CD4-positive, alpha-beta T cell treated with Interleukin-6 at 100 ng/mL for 8 hours (primary cell): ENCODE measurements at places on chromosomes 3 and 15.

DNA sequence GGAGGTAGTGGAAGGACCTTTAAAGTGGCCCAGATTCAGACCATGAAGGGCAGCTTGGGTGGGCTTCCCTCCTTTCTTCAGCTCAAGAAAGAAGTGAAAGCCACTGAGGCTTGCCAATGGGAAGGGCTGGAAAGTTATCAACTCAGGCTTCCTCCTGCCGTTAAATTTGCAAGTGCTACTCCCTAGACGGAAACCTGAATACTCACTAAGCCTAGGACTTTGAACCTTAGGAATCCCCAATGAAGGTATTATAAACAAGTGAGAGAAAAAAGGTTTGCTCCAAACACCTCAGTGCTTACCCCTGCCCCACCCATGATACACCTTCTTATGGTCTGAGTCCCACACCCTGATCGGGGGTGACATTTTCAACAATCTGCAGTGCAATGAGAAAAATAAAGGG lies 396.4 kb downstream of the SHQ1 start:
- no peak for DNase-seq

DNA sequence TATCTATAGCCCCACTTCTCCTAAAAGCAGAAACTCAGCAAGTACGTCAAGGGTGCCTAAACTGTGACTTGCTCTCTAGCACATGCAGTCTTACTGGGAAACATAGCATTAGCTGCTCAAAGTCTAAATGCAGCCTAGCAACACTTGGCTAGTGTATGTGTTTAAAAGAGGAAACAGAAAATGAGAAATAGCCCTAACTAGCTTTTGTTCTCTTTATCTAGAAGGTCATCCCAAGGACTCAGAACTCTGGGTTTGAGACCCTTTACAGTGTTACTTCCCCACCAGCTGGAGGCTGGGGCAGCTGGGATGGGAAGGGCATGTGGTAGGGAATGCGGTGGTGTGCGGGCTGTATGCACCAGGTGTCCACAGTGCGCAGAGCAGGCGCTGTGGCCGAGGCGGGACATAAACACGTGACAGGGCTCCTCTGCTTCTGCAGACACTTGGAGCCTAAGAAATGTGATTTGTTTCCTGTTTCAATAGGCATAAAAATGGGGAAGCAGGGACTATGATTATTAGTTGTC lies 13.3 kb downstream of the ETV5 start:
- DNase-seq = no peak

- peak; percentile 79 for DNase-seq
These were observed 24.3 kb downstream of the NXPE3 start for GRCh38 chr3:101803173-101803782.

DNA sequence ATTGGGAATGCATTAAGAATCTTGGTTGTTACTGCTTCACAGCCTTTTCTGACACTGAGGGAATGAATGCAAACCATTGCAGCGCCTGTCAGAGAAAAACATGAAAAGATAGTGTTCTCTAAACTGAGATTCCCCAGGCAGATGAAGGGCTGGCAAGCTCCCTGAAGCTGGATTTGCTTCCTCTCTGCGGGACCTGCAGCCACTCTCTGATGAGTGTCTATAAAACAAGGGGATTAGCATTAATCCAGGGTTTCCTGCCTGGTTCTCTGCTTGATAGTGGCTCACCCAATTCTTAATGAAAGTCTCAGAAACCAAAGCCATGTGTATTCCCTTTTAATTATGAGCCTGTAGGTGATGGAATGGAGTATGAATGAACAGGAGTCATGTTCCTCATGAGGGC lies 344.3 kb upstream of the UMPS start:
- DNase-seq = no peak

GRCh38 chr3:173103469-173103868 lies 37.6 kb downstream of the SPATA16 start:
- no peak for DNase-seq

- DNase-seq = no peak
These were observed 251.0 kb upstream of the P2RY1 start for GRCh38 chr3:152583963-152584362.

DNA sequence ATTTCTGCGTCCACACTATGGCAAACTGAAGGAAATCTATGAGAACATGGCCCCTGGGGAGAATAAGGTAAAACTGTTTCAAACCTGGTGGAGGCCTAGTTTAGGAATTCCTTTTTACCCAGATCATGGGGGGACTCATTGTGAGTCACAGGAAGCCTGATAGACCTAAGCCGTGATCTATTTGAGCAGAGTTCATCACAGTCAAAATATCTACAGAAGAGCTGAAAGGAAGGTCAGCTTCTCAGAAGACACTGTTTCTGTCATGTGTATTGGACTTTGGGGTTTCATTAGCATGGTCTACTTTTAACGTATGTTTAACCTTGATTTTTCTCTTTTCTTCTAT lies 1.3 kb downstream of the PSMD2 start:
- DNase-seq = no peak

GRCh38 chr3:105158286-105158685 lies 208.4 kb upstream of the ALCAM start:
- no peak for DNase-seq

- no peak for DNase-seq
These were observed 44.6 kb downstream of the SLC12A1 start for GRCh38 chr15:48250640-48251076.

- no peak for DNase-seq
These were observed 6.1 kb upstream of the LMOD3 start for GRCh38 chr3:69128509-69128908.

DNA sequence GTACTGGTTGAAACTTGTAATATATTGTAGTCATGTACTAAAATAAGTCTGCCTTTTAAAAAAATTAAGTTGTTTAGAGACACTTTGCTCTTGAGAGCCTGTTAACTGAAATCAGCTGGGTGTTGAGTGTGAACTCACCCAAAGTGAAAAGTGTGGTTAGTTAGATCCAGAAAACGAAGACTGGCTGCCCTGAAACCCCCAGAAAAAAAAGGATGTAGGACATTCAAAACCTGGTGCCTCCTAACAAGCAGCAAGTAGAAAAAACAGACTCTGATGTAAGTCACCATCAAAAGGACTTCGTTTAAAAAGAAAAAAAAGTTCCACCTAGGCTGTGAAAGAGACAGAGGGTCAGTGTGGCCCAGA lies 40.8 kb downstream of the UMPS start:
- DNase-seq = no peak

- no peak for DNase-seq
These were observed 15.3 kb upstream of the MCF2L2 start for GRCh38 chr3:183443395-183444385.

DNA sequence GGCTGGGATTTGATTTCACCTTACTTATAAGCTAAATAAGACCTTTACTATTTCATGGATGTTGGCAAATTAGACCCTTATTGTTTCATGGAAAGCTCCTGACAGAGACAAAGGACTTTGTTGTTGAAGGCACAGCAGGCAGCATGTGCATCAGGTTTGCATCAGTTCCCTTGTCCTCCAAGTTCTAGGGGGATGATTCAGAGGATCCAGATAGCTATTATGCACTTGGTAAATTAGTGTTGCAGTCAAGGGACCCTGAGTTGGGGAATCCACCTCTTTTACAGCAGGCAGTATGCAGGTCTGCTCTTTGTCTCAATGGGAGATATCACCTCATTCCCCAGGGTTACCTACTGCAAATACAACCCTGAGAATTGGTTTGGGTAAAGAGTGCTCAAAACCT lies 131.4 kb upstream of the IGSF10 start:
- no peak for DNase-seq

- no peak for DNase-seq
These were observed 67.6 kb upstream of the ARHGEF3 start for GRCh38 chr3:56869157-56869889.

DNA sequence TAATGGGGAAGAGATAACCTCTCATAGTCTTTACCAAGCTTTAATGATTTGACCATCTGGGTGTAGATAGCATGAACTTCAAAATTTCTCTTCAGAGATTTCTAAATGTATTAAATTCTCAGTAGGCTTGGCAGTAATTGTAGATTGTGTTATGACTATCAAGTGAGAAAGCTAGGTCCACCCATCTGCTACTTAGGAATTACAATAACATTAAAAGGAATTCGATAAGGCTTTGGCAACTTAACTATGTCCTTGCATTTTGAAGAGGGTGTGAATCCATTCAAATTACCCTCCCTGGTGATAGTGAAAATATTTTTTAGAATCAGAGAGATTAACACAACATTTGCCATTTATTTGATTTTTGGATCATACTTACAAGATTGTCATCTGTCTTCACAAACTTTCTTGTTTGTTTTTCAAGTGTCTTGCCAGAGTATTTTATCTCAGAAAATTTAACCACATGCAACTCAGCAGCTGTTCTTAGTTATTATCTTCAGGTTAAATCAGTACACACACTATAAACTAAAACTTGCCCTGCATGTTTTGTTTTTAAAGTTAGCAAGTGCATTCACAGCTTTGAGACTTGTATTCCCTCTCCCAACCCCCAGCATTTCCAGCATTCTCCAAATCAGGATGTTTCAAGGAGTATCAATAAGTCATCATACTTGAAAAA lies 69.6 kb upstream of the COL8A1 start:
- DNase-seq = no peak

DNA sequence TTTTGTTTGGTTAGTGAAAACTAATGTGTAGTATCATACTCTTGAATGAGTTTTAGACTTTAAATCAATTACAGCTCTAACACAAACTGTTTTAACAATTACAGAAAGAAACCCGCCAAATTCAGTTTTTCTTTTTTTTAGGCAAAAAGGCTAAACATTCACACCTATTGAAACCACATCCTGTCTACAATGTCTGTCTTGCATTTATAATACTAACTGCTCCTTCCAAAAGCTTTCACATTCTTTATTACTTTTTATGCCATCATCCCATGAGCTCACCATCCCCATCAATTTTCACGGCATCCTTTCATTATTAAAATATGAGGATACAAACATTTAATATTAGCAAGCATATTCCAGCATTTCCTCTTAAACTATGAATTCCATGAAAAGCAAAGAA lies 593.3 kb downstream of the FOXP1 start:
- DNase-seq = peak; percentile 34

DNA sequence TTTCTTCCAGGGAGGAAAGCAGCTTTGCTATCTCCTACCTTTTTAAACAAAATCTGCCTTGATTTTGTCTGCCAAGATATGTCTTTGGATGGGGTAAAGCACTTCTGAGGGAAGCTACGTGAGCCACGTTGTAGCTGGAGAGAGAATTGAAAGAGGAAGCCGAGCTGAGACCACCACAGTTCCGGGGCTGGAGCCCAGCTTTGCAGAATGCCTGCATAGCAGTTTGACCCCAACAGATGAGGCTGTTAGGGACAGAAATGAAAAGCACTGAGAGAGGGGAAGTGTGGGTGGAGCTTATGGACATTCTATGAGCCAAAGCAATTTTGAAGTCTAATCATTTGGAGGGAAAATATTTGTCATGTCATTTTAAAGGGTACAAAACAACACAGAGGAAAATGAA lies 45.4 kb downstream of the LIPC start:
- DNase-seq = no peak

DNA sequence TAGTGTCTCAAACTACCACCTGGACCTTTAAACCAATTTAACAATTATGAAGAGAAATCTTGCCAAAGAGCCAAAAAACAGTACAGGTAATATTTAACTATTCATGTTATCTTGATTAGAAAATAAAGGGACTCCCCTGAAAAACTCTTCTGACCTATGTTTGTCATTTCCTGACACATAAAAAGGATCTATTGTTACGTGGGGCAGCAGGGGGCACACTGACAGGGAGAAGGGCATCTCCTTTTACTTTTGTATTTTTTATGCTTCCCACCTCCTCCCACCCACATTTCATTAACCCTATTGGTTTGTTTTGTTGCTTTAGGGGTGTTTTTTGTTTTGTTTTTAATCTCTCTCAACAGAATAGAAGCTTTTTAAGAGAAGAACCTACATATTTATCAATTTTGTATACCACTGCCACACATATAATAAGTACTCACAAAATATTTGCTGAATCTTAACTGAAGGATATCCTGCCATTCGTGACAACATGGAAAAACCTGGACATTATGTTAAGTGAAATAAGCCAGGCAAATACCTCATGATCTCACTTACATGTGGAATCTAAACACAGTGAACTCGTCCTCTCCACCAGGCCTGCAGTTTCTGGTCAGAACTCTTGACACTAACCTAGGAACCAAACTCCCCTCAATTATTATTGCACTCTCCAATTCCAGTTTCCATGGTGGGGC lies 17.7 kb downstream of the STAG1 start:
- DNase-seq = no peak

DNA sequence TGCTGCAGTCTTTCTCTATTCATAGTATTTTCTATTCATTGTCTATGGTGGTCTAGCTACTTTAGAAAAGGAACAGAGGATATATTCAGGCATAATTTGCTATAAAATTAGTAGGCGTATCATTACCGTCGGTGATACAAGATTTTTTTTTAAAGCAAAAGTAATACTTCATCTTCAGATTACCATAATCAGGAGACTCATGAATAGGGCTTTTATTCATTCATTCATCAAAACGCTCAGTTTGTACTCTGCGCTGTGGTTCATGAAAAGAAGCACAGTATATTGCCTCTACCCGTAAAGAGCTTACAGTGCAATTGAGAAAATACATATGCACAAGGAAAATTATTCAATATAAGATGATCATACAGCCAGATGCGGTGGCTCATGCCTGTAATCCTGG lies 136.7 kb upstream of the CHRM5 start:
- DNase-seq = no peak

GRCh38 chr3:105355408-105356061 lies 11.2 kb upstream of the ALCAM start:
- DNase-seq = no peak

DNA sequence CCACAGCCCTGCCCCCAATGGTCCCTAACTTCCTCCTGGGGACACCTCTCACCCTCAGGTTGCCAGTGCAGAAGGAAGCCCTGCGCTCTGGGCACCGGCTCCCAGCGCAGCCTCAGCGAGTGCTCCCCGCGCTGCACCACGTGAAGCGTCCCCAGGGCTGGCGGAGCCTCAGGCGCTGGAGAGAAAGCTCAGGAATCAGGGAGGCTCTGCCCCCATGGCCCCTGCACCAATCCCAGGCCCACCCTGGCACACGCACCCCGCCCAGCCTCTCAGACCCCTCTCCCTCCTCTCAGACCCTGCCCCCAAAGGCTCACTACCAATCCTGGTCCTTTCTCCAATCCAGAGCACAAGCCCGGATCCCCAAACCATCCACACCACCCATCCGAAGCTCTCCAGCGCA lies 6.9 kb downstream of the COL7A1 start:
- DNase-seq = no peak
